Activated naive CD4-positive, alpha-beta T cell treated with anti-CD3 and anti-CD28 coated beads, Interleukin-2, amount 10 ng/mL, durations not matched to agents 5 hours and 36 hours (primary cell): ENCODE measurements at places on chromosomes 12 and 14. TPM values are rescaled to one million over a fixed set of nuclear protein-coding genes. Genes with fewer than 3 reads are reported as not detected.

Gene MYF5
- not detected for total RNA-seq

Gene MYO1H
- total RNA-seq = not detected

Gene PITPNM2
- total RNA-seq = 31.1 TPM

Gene CISTR
- not detected for total RNA-seq

Gene LIN7A
- total RNA-seq = not detected

Gene PROX2
- total RNA-seq = not detected

Gene TCP11L2
- 38.8 TPM for total RNA-seq

Gene CFAP73
- 1.1 TPM for total RNA-seq

Gene SLCO1B1
- total RNA-seq = not detected

Gene NPAS3
- not detected for total RNA-seq

Gene FIGNL2
- 0.33 TPM for total RNA-seq

Gene C12orf54
- total RNA-seq = not detected

Gene HOXC12
- not detected for total RNA-seq

Gene MLH3
- 18.4 TPM for total RNA-seq

Gene FLVCR2
- total RNA-seq = 3.1 TPM

Gene CCDC38
- total RNA-seq = 0.18 TPM

Gene AMDHD1
- total RNA-seq = 0.40 TPM

Gene RD3L
- total RNA-seq = not detected

Gene CLEC1A
- total RNA-seq = not detected

Gene GYS2
- total RNA-seq = not detected

Gene PFDN5
- 390 TPM for total RNA-seq

Gene IL26
- total RNA-seq = not detected

Gene DDIT3
- total RNA-seq = 18.4 TPM

Gene VEZT
- total RNA-seq = 37.1 TPM

Gene BEST3
- not detected for total RNA-seq

Gene ANO2
- total RNA-seq = not detected
